Left colon (tissue), 2 donors: ENCODE measurements at places on chromosomes 1 and 21.

DNA sequence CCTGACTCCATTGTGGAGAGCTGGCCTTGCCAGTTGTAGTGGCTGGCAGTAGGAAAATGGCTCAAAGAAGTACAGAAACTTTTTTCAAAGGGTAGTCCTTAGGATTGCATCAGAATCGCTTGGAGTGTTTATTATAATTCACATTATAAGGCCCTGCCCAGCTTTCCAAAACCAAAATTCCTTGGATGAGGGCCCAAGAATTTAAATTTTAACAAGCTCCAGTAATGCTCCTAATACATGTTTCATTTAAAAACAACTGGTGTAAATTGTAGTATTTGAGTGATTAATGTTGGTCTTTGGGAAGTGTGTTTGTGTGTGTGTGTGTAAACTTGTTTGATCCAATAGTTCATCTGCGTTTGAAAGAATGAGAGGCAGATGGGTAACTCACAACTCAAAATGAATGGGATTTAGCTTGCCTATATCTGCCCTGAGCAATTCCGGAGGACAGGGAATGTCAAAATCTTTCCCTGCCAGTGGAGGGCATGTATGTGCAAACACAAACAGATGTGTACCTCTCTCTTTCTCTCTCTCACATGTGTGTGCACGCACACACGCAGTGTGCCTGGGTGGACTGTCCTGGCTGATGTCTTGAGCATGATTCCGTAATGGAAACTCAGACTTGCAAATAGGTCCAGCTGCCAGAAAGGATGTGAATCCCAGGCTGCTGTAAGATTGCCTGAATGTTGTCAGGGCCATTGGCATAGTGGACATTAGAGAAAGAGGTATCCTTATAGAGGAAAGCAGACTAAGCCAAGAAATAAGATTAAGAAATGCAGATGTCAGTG lies 293.1 kb downstream of the LMX1A start:
- no peak for DNase-seq

DNA sequence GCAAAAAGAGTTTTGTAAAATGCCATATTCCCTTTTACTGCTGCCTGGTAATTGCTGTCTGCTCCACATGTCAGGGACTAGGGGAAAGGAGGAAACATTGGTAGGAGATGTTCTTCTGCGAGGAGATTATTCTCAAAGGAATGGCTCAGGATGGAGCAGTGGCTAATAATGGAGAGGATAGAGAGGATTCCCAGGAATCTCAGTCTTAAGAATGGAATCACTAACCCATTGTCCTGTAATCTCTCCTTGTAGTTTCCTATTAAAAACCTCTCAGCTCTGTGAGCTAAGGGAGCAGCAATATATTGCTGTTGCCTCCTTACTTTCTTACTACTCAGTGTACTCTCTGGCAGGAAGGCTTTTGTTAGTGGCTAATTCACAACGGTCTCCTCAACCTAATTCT lies 175.4 kb downstream of the HS2ST1 start:
- DNase-seq = no peak

GRCh38 chr1:202018468-202019234 lies 8.3 kb downstream of the ELF3 start:
- DNase-seq = peak; percentile 85

DNA sequence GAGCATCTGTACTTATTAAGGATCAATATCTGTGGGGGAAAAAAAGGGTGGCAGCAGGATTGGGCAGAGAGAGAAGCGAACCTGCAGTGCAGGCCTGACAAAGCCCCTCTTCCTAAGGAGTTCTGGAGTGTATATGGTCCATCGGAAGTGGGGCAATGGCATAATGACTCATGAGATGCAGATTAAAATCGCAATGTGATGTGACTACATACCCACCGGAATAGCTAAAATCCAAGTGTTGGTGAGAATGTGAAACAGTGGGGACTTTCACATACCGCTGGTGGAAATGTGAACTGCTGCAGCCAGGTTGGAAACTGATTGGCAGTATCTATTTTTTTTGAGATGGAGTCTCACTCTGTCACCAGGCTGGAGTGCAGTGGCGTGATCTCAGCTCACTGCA lies 8.2 kb upstream of the CREG1 start:
- no peak for DNase-seq

DNA sequence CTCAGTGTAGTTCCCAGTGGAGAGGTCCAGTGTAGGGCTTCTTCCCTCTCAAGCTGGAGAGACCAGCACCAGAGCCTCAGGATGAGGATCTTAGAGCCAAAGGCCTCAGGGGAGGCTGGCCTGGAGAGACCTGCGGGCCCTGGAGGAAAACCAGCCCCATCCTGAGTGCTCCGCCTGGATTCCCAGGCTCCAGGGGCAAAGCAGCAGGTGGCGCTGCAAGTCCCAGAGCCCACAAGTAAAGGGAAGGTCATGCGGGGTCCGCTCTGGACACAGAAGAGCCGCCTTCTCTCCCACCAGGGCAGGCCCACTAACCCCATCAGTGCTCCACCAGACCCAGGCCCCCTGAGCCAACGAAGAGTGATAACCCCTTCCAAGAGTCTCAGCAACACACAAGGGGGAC lies 22.7 kb downstream of the PGBD5 start:
- no peak for DNase-seq

DNA sequence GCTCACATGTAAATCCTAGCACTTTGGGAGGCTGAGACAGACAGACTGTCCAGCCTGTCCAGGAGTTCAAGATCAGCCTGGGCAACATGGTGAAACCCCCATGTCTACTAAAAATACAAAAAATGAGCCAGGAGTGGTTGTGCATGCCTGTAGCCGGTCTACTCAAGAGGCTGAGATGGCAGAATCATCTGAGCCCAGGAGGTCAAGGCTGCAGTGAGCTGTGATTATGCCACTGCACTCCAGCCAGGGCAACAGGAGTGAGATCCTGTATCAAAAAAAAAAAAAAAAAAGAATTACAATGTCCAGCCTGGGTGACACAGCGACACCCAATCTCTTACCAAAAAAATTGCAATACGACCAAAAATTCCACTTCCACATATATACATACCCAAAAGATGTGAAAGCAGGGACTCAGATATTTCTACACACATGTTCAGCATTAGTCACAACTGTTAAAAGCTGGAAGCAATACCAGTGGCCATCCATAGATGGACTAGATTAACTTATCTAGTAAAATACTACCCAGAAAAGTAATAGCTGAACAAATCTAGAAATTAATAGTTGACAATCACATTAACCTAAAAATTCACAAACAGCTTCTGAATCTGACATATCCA lies 49.2 kb downstream of the ASH1L start:
- no peak for DNase-seq

GRCh38 chr1:50347933-50348332 lies 75.3 kb downstream of the DMRTA2 start:
- no peak for DNase-seq

DNA sequence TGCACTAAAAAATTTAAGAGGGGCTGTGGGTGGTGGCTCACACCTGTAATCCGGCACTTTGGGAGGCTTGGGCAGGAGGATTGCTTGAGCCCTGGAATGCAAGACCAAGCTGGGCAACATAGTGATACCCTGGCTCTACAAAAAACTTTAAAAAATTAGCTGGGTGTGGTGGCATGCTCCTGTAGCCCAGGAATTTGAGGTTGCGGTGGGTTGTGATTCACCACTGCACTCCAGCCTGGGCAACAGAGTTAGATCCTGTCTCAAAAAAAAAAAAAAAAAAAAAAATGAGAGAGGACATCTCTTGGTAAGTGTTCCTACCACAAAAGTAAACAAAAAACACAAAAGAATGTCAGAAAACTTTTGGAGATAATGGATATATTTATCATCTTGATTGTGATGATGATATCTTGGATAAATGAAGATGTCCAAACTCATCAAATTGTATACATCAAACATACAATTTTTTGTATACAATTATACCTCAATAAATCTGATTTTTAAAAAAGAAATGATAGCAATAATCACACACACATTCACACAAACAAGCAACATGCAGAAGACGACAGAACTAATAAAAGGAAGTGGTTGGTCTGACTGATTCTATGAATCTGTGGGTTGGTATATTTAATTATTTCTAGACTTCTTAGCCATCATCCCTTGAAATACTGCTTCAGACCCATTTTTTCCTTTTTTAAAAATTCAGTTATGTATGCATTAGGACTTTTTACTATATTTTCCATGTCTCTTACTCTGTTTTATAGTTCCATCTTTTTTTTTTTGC lies 465.9 kb downstream of the PLA2G4A start:
- no peak for DNase-seq

DNA sequence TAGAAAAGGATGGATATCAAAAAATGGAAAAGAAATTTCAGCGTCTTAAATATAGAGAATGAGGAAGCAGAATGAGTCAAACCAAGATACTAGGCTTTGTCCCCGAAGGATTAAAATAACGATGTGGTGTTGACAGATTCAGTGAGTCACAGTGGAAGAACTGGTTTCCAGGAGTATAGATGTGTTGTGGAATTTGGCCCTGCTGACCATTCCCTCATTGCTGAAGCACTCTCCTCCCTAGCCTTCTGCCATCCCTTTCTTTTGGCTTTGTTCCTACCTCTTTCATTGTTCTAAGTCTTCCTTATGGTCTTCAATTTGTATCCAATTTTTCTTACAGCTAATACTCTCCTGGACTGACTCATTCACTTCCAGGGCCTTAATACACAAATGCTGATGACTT lies 23.1 kb upstream of the USP25 start:
- DNase-seq = no peak

GRCh38 chr1:232878086-232878485 lies 72.3 kb upstream of the NTPCR start:
- DNase-seq = no peak

- no peak for DNase-seq
These were observed 10.6 kb upstream of the SUMO3 start for GRCh38 chr21:44828362-44829056.

- peak; percentile 68 for DNase-seq
These were observed 71.6 kb downstream of the PLEKHA6 start for GRCh38 chr1:204288021-204288588.

GRCh38 chr1:18119771-18120377 lies 12.3 kb downstream of the IGSF21 start:
- DNase-seq = no peak

DNA sequence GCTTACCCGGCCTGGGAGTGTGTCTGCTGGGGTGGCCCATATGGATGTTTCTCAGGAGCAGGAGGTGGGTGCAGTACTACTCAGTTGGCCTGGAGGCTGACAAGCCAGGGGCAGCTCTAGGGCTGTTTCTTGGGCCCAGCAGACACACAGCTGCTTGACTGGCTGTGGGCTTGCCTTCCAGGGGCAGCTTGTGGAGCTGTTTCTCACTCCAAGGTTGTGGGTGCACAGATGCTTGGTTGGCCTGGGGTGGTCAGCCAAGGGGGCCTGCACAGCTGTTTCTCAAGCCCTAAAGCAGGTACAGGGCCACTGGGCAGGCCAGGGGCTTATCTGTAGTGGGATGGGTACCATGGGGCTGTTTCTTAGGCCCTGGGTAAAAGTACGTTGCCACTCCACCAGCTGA lies 1078.1 kb upstream of the ADGRL2 start:
- DNase-seq = no peak

- DNase-seq = peak; percentile 32
These were observed 99.4 kb downstream of the ADSS2 start for GRCh38 chr1:244352156-244352830.

DNA sequence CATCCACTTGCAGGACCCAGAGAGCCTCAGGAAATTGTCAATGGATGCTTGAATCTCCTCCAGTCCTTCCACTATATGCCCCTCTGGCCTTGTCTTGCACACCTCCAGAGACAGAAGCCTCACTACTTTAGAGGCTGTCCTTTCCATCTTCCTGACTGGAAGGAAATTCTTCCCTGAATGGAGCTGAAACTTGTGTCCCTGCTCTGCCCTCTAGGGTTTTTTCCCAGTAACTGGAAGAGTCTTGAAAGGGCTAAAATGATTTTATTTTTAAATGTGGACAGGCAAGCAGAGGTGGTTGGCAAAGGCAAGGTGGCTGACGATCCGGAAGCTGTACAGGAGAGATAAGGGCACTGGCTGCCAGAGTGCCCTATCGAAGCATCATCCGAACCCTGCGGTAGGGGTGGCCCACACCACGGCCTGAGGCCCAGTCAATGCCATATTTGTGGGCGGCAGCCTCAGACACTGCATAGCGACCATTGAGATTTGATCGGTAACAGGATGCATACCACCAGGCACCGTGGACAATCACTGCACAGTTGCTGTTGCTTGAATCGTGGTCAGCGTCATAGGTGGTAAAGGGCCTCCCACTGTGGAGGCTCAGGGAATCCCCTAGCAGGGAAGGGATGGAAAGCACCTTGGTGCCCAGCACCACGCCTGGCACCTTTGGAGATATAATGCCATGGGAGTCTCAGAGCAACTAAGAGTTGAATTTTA lies 2.3 kb upstream of the MAP3K6 start:
- DNase-seq = no peak

DNA sequence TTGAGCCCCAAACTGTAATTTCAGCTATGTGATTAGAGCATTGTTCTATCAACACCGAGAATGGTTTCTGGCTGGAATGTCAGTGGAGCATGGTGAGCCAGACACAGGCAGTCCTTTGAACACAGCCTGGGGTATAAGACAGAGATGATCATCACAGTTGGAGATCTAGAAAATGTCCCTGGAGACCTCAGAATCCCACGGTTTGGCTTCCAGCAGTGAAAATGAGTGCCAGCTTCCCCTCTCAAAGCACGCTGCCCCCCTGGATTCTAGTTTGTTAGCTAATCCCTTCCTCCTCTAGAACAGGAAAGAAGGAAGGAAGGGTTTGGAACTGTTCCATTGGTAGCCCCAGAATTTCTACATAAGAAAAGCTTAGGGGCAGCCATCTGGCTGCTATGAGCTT lies 59.9 kb upstream of the JAK1 start:
- no peak for DNase-seq

DNA sequence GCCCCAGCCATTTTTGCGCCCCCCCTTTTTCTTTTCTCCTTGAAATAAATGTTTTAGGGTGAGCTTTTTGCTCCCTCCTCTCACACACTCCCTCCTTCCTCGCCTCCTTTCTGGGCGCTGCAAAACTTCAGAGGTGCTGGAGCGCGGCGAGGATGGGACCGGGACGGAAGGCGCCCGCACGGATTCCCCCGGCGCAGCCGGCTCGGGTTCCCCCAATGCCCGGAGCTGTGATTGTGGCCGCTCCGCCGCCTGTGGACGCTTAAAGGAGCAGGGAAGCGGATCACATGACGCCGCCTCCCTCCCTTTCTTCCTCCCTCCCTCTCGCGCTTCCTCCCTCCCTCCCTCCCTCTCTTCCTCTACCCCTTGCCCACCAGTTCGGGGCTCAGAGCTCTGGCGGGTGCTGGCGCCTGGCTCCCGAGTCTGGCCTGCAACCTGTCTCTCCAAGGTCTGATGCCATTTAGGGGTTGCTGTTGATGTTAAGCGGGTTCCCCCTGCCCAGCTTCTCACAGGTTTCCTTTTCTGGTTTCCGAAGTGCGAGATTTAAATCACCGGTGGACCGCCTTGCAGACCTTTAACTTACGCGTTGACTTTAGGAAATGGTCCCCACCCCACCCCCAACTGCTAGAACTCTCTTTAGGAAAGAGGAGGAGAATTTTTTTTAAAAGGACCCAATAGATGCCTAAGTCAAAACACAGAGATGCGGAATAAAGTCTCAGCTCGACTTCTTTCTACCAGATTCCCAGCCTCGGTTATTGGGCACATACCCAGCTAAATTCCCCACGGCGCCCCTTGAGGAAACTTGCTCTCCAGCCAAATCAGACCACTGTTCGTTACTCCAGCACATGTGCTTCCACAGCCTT lies at the start of gene WLS:
Gene WLS, minus strand, starts transcription at position 235 of the 860 bp plus-strand sequence. Its CDS starts 224 bp downstream, at position 11.
- peak; percentile 86 for DNase-seq

- no peak for DNase-seq
These were observed 492.0 kb upstream of the RUNX1 start for GRCh38 chr21:35540950-35541638.
